ENCODE measurements at places on chromosomes 2 and 18.

- DNase-seq = no peak
These were observed 89.3 kb downstream of the MBD2 start for GRCh38 chr18:54135216-54135615.

DNA sequence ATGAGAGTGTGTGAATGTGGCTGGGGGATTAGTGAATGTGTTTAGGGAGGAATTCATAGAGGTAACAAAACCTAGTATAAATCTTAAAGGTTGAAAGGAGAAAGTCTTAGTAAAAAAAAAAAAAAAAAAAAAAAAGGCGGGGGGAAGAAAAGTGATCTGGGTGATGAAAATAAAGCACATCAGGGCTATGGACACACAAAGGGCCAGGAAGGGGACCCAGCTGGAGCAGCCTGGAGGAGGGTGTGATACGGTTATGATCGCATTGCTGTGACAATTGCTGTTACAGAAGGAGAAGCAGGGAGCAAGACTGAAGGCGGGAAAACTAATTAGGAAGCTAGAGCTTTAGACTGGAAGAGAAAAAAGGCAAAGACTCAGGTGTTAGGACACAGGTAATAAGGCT lies 85.4 kb downstream of the DLGAP1 start:
- DNase-seq = no peak

- DNase-seq = no peak
These were observed 15.2 kb downstream of the GALNT3 start for GRCh38 chr2:165778653-165779451.

DNA sequence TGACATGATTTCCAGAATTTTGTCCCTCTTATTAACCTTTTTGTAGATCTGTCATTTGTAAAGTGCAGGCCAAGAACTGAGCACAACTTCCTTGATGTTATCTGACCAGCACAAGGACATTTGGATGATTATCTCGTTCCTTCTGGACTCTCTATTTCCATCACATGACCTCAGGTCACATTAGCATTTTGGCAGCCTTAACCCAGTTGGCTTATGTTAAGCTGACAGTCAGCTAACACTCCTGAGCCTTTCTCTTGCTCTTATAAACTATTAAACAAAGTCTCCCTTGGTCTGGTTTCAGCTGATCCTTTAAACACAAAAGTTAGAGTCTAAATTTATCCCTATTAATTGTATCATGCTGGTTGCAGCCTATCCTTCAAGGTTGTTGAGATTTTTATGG lies 167.2 kb upstream of the RBBP8 start:
- no peak for DNase-seq

- no peak for DNase-seq
These were observed 45.3 kb downstream of the HADHB start for GRCh38 chr2:26290001-26290400.

GRCh38 chr2:161976295-161976694 lies 97.7 kb downstream of the DPP4 start:
- no peak for DNase-seq

GRCh38 chr2:55232863-55233657 lies 572 bp downstream of the RPS27A start:
- peak; percentile 63 for DNase-seq

- no peak for DNase-seq
These were observed 233.4 kb upstream of the MYT1L start for GRCh38 chr2:2564300-2565078.

- DNase-seq = no peak
These were observed 437.0 kb downstream of the PTPRM start for GRCh38 chr18:8003878-8004675.

DNA sequence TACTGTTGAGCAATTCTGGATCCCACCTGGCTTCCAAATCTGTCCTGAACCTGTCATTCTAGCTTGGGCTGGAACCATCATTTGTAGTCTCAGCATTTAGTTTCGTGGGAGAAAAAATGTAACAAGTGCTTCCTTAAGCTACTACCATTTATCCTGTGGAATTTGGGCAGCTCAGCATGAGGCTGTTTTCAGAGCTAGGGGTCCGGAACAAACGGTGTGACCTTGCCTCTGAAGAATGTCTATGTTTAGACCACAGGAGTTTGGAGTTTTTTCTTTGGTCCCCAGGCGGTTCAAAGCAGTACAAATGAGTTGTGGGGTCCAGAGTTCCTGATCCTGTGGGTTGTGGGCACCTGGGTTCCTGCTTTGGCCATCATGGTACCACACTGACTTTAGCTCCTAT lies 59.1 kb upstream of the TMEM178A start:
- DNase-seq = no peak

GRCh38 chr18:76390452-76391035 lies 104.5 kb downstream of the ZNF516 start:
- DNase-seq = no peak

All from Right ventricle myocardium superior (tissue), 1 donor.